NCI-H1105 (cell line): ENCODE measurements at places on chromosomes 1 and 21.

DNA sequence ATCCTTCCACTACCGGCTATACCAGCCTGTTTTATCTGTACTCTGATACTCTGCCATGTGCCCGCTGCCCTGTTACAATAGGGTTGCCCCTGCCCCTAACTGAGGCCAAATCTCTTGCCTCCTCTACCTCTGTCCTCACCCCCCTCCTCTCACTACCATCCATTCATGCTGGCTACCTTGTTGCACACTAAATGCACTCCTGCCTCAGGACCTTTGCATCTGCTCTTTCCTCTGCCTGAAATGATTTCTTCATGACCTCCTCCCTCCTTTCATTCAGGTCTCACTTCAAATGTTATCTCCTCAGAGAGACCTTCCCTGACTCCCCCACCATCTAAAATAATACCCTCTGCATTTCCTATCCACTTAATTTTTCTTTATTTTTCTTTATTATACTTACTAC is 7.7 kb upstream of the SYDE2 start:
- no peak for DNase-seq

DNA sequence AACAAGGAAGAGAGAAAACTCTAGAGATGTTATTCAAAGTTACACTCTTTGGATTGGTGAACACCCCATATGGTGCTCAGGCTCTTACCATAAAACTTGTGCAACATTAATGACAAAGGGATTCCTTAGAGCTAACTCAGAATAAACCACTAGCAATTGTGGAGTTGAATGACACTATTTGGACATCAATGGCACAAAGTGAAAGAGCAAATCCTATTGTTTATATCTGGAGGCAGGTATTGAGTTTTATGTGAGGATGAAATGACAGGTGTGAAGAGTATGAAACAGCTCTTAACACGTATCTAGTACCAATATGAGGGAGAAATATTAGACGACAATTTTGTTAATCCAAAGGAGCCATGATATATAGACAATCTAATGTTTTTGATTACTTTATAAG is 584.9 kb upstream of the PBX1 start:
- no peak for DNase-seq

DNA sequence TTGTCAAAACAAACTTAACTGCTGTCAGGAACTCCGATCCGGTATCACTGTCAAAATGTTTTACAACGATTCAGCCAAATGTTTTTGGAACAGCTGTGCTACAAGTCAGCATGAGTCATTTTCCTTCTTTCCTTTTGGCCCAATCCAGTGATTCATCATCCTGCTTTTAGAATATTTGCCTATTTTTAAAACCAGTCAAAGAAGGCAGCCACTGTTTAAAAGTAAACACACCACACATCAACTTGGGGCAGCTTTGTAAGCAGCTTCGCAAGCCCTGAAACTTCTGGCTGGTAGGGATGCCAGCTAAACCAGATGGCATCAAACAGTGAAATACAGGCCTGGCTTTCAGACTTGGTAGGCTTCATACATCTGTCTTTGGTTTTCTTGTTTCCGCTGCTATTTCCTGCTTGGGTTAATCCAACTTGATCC is 14.9 kb downstream of the MAP3K7CL start:
- DNase-seq: no peak

DNA sequence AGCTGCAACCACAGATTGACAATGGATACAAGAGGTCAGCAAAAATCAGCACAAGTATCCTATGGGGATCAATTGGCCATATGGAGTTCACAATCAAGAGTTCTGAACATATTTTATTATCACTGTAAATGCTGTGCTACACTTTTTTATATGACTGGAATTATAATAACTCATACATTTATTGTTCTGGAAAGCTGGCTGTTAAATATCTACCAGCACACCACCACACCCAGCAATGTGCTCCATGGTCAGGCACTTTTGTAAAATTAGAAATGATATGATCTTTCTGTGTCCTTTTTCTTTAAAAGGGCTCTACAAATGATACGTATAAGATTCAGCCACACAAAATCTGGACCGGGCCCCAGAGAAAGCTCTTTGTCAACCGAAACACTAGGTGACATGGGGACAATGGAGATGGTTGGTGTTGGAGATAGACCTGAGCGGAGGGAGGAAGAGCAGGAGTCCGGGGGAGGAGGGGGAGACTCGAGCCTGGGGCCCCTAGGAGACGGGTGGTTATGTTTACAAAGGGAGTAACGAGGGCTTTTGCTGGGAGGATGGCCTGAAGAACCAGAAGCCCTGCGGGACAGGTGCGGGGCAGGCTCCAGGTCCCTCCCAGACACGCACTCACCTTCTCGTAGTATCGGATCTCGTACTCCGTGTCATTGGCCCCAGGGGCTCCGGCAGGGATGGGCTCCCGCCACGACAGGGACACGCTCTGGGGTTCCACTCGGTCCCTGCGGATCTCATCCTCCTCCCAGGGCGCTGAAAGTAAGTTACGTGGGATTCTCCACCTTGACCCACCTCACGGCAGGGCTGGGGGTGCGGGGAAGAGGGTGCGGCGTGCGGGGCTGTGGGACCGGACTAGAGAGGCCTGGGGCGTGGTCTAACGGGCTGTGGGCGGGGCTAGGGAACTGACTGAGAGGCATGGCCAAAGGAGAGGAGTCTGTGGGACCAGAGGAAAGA is 30.0 kb downstream of the EPHA10 start:
- DNase-seq: no peak

DNA sequence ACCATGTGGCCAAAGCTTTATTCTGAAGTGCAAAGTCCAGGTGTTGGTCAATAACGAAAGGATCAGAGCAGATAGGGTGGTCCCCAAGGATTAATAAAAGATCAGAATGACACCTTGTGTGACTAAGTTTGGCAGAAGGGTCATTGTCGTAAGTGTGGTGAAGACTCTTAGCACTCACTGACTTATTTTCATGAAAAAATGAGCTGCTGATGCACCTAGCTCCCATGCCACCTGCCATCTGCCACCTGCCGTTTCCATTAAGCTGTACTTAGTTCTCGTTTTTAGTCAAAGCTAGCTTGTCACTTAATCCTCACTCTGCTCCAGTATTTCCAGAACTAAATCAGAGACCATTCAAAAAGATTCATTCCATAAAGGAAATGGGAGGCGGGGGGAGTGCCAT is 112.6 kb downstream of the SEC16B start:
- DNase-seq: peak; percentile 64

GRCh38 chr21:15667010-15667409 is 62.8 kb upstream of the USP25 start:
- DNase-seq: no peak

- DNase-seq: no peak
Measured at GRCh38 chr21:38311765-38312164, 55.0 kb downstream of the KCNJ15 start.

GRCh38 chr1:53640701-53641075 is 98.3 kb downstream of the GLIS1 start:
- DNase-seq: no peak

- no peak for DNase-seq
Measured at GRCh38 chr1:236108027-236108648, 34.2 kb upstream of the GPR137B start.

- no peak for DNase-seq
Measured at GRCh38 chr1:184734980-184735379, 19.7 kb downstream of the EDEM3 start.

DNA sequence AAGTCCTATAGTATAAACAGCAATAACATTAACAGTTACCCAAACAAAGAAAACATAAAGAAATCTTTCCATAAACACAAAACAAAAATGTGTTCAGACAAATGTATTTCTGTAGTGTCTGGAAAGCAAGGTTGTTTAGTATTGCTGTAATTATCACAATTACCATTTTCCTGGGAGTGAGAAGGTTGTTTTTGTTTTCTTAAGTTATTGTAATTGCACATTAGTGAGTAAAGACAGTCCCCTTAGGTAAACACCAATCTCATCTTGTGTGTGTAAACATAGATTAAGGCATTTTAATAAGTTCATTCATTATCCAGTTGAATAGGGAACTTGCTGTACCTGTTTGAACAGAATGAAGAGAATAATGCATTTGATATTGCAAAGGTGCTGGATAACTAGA is 356.9 kb upstream of the ADGRL4 start:
- peak; percentile 93 for DNase-seq

GRCh38 chr21:14482165-14482564 is 64.0 kb downstream of the SAMSN1 start:
- no peak for DNase-seq

DNA sequence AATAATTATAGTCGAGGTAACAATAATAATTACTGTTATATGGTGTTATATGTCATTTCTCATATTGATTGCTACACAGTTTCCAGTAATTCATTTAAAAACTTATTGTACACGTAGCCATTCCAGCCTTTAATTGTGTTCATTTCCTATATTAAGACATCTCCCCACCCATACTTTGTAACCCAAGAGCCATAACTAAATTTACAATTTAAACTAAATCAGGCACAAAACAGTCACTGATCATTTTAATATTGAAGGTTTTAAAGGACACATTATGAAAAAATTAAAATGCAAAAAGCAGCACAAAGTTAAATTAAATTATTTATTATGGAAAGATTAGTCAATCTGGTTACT is 487.0 kb downstream of the DPYD start:
- DNase-seq: no peak

- DNase-seq: no peak
Measured at GRCh38 chr21:20016435-20017005, 981.7 kb upstream of the NCAM2 start.

GRCh38 chr1:24388331-24388885 is 25.2 kb downstream of the STPG1 start:
- no peak for DNase-seq

- DNase-seq: no peak
Measured at GRCh38 chr1:183403498-183403897, 14.7 kb downstream of the NMNAT2 start.

DNA sequence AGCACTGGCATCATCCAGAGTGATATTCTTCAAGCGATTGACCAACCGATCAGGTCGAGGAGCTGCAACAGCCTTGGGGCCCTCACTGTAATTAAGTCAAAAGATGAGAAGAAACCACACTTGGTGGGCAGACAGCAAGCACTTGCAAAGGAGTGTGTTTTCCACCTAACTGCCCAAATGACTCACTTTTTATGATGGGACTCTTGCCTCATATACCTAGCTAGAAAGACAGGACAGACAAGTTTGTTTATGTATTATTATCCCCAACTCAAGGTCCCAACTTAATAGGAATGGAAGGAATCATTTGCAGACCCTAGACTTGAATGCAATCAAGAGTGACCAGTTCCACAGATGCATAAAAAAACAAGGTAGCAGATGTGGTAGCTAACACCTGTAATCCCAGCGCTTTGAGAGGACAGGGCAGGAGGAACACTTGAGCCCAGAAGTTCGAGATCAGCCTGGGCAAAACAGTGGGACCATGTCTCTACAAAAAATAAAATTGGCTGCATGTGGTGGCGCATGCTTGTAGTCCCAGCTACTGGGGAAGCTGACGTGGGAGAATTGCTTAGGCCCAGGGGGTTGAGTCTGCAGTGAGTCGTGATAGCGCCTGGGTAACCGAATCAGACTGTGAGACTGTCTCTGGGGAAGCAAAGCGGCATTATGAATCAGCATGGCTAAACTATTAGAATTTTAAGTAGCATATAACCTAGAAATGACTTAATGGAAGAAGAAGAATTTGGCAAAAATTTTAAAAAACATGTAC is 2.3 kb upstream of the NRAS start:
- DNase-seq: no peak

GRCh38 chr1:230701434-230701833 is 12.5 kb downstream of the AGT start:
- DNase-seq: no peak

GRCh38 chr1:68449901-68450300 is at the start of gene RPE65:
Gene RPE65, minus strand, starts transcription at chr1:68449954. Its CDS starts 49 bp downstream, at chr1:68449905.
- DNase-seq: no peak

DNA sequence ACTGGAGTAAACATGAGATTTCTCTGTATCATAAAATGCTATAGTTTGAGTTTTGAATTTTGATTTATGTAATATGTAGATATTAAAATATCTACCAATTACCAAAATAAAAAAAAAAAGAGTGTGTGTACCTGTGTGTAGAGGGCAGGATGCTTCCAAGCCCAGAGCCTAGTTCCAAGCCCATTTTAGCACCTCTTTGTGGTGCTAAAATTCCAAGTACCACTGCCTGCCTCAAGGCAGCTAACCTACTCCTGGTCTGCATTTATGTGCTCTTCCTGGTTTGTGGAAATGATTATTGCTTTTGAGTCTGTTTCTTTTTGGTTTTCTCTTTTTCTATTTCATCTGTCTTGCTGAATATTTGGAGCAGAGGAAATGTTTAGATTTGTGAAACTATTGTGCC is 8.7 kb upstream of the POU2F1 start:
- no peak for DNase-seq

GRCh38 chr1:115790846-115791245 is 22.3 kb upstream of the CASQ2 start:
- no peak for DNase-seq

GRCh38 chr1:110718452-110718851 is 43.7 kb upstream of the KCNA3 start:
- no peak for DNase-seq

DNA sequence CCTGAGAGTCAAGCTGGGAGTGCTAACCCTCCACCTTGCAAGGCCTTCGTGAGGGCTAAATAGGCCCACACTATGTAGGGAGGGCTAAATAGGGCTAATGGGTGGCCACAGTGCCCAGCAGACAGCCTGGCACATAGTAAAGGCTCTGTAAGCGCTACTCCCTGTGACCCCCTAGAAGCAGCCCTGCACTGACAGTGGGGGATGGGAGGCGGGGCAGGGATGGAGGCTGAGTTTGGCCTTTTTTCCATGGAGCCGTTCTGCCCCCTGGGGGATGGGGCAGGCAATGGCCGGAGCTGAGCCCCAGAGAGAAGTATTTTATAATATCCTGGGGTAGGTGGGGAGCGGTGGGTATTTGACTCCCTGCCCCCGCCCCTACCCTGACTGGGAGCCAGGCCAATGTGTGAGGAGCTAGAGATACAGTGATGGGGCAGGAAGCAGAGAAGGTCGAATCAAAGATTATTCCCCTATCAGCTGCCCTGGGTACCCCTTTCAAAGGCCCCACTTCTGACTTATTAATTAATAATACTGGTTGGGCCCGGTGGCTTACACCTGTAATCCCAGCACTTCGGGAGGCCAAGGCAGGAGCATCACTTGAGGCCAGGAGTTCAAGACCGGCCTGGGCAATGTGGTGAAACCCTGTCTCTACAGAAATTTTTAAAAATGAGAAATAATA is 42.3 kb downstream of the LACTBL1 start:
- DNase-seq: no peak

DNA sequence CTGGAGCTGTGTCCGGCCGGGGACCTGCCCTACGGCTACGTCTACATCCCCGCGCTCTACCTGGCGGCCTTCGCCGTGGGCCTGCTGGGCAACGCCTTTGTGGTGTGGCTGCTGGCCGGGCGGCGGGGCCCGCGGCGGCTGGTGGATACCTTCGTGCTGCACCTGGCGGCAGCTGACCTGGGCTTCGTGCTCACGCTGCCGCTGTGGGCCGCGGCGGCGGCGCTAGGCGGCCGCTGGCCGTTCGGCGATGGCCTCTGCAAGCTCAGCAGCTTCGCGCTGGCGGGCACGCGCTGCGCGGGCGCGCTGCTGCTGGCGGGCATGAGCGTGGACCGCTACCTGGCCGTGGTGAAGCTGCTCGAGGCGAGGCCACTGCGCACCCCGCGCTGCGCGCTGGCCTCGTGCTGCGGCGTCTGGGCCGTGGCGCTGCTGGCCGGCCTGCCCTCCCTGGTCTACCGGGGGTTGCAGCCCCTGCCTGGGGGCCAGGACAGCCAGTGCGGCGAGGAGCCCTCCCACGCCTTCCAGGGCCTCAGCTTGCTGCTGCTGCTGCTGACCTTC is 412 bp downstream of the GPR25 start:
- DNase-seq: no peak

- DNase-seq: no peak
Measured at GRCh38 chr1:15210651-15211375, 36.2 kb upstream of the FHAD1 start.

GRCh38 chr1:110012100-110012780 is 22.2 kb upstream of the STRIP1 start:
- no peak for DNase-seq
